ENCODE measurements at places on chromosomes 12 and 14.

DNA sequence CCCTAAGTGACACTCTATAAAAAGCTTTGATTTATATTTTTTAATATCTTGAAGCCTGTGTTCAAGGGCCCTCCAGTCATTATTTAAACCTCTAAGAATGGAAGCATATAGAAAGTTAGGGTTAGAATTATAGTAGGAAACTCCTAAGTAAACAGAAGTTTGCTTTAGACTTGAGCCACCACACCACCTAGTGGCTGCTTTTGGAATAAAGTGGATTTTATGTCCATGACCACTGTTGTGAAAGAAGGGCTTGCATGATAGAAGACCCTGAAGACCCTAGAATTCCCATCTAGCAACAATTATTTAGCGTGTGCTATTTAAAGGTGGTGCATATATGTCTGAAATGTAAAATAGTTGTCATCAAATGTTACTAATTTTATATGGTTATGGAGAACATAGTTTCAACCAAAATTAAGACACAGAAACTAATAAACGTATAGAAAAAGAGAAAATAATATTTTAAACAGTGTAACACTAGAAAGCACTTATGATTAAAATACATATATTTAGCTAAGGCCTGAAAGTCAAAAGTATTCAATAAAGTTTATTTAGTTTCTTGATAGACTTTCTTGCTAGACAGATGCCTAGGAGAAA, 21.3 kb downstream of the LRRIQ1 start:
- DNase-seq, result no peak

- DNase-seq, result no peak
Observed at GRCh38 chr12:124474709-124475108, 92.7 kb downstream of the NCOR2 start.

DNA sequence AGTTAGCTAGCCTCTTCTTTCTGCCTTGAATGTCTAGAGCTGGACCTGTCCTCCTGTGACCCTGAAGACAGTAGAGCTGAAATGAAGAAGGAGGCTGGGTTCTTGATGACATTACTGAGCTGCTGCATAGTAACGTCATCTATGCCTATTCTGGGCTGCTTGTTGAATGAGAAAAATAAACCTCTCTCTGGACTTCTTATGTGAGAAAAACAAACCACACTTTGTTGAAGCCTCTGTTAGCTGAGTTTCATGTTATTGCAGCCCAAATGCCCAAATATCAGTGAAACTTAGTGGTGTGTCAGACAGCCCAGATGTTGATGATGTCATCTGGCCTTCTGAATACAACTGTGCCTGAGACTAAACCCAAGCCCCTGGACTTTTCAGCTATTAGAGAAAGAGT, 67.0 kb upstream of the MAX start:
- no peak for DNase-seq

GRCh38 chr12:103773109-103773910, 67.7 kb downstream of the NT5DC3 start:
- no peak for DNase-seq

DNA sequence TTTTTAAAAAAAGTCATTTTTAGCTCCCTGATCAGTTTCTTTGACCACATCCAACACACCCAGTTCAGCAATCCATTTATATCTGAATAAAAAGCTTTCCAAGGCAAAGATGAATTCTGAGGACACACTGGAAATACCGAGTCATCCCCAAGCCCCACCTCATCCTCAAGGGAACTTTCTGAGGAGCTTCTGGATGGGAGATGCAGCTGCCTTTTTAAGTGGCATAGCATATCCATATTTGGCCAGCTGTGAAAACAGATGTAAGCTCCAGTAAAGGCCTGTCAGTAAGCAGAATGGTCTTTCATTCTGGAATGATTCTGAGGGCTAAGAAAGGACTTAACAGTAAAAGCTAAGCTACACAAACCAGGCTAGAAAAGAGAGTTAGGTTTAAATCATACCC, 18.4 kb downstream of the ZFYVE1 start:
- no peak for DNase-seq

- DNase-seq, result no peak
Observed at GRCh38 chr12:122894193-122895121, 1.5 kb downstream of the VPS37B start.

GRCh38 chr14:98893675-98894074, 378.3 kb downstream of the BCL11B start:
- DNase-seq, result no peak

DNA sequence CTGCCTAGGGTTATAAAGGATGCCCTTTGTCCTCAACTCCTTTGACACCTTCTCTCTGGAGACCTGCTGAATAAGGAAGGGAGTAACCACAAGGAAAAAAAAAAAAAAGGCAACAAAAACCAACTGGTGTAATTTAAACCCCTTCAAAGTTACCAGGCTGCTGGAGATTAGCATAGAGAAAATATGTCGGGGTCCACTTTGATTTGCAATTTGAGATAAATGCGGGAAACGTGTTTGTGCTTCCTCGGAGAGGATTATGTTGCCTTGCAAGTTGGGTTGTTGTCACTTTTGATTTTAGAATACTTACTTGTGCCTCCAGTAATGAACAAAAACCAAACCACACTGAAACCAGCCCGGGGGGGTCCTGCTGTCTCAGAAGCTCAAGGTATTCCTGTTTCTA, 200.2 kb upstream of the MYL2 start:
- no peak for DNase-seq

DNA sequence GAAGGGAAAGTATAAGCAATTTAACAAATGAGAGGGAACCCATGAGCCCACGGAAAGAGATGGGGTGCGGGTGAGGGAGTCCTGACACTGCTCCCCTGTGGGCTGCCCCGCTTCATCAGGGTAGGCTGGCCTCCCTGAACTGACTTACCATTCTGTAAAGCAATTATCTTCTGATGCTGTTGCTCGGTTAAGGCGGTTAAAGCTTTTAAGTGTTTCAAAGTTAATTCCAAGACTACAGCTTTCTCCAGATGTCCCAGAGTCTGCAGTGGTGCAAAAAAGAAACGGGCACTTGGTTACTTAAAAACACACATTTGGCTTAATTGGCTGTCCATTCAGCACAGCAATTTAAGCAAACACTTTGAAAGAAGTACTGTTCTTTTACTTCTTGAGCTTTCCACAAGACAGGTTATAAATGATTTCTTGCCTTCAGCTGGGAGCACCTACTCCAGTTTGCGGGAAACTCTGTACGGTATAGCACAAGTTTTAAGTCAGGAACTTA, 1.3 kb downstream of the BHLHE41 start:
- DNase-seq, result no peak

GRCh38 chr12:80186727-80187217, 87.4 kb downstream of the OTOGL start:
- DNase-seq, result peak; percentile 89

GRCh38 chr14:76351941-76352340, 24.0 kb upstream of the ESRRB start:
- no peak for DNase-seq

- no peak for DNase-seq
Observed at GRCh38 chr12:116366456-116366776, 88.9 kb upstream of the MED13L start.

DNA sequence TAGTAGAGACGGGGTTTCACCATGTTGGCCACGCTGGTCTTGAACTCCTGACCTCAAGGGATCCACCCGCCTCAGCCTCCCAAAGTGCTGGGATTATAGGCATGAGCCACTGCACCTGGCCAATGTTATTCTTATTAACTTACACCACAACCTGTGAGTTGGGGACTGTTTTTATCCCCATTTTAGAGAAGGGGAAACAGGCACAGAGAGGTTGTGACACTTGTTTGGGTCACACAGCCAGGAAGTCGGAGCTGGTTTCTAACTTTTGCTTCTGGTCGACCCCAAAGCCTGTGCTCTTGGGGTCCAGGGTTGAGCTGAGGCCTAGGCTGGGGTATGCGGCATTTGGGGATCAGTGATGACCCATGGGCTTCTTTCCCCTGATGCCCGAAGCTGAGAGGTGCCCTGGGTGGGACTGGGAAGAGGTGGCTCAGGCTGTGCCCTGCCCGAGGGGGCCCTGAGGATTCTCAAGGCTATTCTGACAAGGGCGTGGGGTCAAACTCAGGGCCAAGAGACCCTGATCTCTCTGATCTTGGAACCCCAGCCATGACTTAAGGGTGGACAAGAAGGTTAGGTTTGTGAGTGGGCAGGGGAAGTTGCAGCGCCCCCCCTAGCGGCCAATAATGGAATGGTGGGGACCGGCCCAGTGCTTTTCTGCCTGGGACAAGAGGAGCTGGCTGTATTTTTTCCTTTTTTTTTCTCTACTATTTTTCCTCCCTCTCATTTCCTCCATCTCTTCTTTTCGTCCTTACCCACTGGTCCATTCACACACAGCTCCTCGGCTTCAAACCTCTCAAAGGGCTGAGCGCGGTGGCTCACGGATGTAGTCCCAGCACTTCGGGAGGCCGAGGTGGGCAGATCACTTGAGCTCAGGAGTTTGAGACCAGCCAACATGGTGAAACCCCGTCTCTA, 3.0 kb downstream of the SDSL start:
- no peak for DNase-seq

GRCh38 chr14:102277874-102278630, 26.9 kb downstream of the MOK start:
- DNase-seq, result no peak

DNA sequence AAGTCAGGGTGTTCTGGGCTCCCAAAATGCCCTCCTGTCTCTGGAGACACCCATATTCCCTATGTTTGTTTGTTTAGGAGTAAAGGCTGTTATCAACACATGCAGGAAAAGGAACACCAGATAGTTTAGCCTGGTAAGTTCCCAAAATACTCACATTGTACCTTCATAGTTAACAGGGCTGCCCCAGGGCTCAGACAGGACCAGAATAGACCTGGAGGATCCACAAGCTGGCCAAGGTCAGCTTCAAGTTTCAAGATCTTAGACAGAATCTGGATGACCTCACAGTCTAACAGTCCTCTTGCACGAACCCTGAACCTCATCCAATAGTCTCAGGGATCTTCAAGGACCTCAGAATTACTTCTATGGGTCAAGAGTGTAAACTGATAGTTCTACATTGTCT, 18.1 kb upstream of the HSP90B1 start:
- no peak for DNase-seq

- DNase-seq, result no peak
Observed at GRCh38 chr14:97080991-97081390, 283.8 kb downstream of the VRK1 start.

DNA sequence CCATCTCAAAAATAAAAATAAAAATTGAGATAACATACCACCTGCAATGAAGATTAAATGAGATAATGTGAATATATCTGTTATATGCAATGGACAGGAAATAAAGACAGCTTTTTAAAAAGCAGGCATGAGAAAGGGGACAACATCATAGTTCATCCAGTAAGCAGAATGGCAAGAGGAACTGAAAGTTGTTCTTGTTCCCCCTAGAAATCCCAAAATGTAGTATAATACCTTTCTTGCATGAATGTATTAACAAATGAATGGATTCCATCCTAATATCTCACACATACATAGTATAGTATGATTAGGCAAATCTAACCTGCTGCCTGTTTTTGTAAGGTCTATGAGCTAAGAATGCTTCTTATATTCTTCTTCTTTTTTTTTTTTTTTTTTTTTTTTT, 31.4 kb downstream of the FGD6 start:
- no peak for DNase-seq

DNA sequence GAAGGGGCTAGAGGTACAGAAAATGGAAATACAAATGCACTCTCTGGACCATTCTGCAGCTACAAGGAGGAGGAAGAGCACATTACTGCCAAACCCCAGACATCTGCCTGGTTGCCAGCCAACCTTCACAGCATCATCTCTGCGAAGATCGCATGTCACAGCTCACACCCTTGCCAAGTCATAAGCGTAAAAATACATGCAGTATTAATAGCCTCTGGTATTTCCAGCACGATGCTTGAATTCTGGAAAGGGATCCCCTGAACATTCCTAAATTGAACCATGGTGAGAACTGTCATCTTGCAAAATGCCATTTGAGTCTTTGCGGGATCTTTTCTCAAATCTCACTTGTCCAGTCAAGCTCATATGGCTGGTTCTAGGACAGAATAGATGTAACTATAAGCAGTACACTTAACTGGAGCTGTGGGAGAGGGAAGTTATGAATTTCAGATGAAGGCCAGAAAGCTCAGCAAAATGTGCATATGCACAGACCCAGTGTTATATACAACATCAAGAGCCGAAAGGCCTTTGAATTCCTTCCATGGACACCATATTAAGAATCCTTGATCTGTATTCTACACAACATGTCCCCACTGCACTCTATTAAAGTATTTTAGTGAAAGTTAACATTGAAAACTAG, 211.6 kb downstream of the DUSP6 start:
- DNase-seq, result no peak

DNA sequence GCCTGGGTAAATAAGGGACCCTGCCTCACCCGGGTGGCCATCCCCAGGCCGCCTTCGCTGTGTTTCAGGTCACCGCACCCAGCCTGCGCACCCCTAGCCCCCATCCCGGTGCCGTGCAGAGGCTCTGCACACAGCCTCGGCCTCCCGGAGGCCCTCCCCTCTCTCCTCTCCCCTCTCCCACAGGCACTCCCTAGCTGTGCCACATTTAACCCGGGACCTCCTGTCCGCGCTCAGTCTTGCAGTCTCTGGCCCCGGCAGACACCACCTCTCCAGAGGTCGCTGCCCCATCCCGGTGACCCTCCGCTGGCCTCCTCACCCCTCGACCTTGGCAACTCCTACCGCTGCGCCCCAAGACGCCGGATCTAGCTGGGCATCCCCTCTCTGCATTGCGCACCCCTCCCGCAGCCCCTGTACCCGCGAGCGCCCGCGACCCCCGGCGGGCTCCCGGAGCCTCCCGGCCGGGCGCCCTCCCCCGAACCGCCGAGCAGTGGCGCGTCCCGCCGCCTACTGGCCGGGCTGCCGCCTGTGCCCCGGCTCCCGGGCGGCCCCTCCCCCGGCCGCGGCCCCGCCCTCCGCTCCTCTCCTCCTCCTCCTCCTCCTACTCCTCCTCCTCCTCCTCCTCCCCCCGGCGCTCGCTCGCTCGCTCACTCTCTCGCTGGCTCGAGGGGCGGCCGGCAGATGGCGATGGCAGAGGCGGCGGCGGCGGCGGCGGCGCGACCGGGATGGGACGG, 120.7 kb downstream of the AACS start:
- no peak for DNase-seq

DNA sequence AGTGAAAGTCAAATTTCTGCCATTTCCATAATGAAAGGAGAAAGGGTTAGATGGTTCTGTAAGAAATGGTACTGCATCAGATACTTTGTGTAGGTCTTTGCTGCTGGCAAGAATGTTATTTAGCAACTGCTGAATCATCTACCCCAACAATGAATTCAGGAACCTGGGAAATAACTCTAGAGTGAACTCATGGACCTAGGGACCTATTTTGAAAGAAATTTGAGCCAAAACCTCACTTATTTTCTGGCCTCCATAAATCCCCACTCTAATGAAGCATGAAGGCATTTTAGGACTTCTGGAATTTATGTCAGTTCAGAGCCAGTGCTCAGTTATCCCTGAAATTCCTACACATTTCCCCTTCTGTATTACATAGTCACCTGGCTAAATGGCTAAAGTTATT, 50.9 kb upstream of the CPNE8 start:
- no peak for DNase-seq
